ENCODE measurements at places on chromosomes 12 and 14.

GRCh38 chr12:18158774-18159557 is 69.0 kb upstream of the RERGL start:
- no peak for DNase-seq

GRCh38 chr14:22569106-22569736 is 19.8 kb downstream of the DAD1 start:
- DNase-seq: no peak

- peak; percentile 42 for DNase-seq
Observed at GRCh38 chr12:26791301-26791791, 41.6 kb downstream of the ITPR2 start.

DNA sequence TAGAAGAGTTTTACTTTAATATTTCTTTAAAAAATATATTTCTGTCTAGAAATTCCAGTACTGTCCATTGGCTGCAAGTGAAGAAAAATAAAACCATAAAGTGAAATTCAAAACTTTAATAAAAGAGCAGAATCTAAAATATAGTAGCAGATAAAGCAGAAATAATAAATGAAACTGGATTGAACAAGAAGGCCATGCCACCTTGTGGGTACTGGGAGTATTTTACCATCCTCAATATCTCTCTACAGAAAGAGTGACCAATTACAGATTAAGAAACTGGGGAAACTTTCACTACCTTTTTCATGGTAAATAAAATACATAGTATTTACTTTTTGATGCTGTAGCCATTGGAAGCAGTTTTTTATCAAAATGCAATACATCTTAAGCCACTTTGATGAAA is 220.5 kb downstream of the BCAT1 start:
- no peak for DNase-seq

DNA sequence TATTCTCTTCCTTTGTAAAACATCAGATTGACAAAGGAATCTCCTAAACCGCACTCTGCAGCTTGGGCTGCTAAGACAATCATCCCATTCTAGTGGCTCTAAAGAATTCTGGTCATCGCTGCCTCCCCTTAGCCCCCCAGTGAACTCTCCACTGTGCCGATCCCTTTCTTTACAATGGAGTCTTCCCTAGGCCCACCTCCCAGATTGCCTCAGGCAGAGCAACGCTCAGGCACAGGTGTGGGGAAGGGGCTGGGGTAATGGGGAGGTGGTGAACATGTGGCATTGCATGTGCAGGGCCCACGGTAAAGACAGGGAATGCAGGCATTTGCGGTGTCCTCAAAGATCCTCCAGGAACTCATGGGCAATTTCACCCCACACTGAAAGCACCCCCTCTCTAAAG is 86.3 kb downstream of the PLEKHG3 start:
- DNase-seq: no peak

Data from BJ (cell line).